Renal cortical epithelial cell (primary cell): ENCODE measurements at places on chromosomes 2 and 18. TPM values are rescaled to one million over a fixed set of nuclear protein-coding genes. Genes with fewer than 3 reads are reported as not detected.

DNA sequence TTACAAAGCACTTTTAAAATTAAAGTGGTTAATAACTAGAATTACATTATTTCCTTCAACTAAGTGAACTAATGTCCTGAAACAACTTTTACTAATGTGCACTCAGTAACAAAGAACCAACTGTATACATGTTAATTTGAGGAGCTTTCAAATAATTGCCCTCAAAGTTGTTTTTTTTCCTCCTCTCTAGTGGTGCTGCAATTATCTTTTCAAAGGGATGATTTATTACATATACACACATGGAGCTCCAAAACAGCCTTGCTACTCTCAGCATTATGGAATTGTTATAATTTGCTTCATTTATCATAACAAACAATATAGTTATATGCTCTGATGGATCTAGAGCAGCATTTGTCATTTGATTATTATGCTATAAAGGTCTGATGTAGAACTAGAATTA, 246.3 kb upstream of the RASGRP3 start:
- no peak for DNase-seq

- peak; percentile 85 for DNase-seq
Measured at GRCh38 chr18:43662657-43663056, 385.4 kb upstream of the SYT4 start.

- no peak for DNase-seq
Measured at GRCh38 chr2:199144546-199144945, 313.2 kb downstream of the SATB2 start.

- DNase-seq, result no peak
Measured at GRCh38 chr2:187174582-187174981, 273.5 kb downstream of the CALCRL start.

DNA sequence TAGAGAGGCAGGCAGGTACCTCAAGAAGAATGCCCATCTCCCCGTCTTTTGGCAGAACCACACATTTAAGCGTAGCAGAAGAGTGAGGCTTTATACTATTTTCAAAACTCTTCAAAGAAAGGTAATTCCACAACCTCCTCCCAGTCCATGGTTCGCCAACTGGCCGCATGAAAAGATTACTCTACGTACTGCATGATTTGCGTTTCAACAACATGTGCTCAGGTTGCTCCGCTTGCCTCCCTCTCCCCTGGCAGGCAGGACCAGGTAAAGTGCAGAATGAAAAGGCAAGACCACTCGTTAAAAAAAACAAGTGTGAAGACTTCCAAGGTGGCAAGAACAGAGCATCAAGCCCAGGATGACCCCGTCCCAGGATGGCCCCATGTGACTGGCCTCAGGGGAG, 143.7 kb downstream of the SP3 start:
- DNase-seq, result no peak

- no peak for DNase-seq
Measured at GRCh38 chr2:205770577-205770976, 88.3 kb downstream of the NRP2 start.

DNA sequence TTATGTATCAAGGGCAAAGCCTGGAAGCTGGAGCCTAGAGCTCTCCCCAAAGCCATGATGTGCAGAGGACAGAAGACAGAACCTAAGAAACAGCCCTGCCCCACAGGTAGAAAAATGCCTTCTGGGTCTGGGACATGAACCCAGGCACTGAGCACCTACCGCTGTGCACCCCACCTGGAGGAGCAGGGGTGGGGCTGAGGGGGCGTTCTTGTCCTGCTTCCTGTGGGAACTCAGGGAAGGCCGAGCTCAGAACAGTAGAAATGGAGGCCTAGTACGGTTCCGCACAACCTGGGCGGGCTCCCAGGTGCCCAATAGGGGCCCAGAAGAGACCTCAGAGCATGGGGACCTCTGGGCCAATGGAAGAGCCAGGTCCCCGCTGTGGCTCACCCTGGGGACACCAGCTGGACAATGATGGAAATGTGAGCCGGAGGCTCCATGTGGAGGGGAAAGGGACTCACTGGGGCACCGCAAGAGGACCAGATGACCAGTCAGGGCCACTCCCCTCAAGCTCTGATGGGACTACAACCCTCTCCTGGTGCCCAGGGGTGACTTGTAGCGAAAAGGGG, 3.2 kb downstream of the CRACDL start:
- DNase-seq, result no peak

DNA sequence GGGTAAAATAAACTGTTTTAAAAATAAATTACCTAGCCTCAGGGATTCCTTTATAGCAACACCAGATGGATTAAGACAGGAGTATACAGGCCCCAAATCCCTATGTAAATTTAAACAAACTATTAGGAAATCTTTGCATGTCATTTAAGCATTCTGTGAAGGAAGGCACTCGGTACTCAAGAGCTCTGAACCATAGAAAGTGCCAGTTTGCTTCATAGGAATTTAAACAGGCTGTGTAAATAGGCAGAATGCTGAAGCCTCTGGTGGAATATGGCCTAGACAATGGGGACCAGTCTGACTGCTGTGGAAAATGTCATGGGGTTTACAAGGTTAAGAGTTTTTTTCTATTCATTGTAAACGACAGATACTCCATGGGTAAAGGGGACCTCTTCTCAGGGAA, 377.4 kb downstream of the DLGAP1 start:
- DNase-seq, result no peak

DNA sequence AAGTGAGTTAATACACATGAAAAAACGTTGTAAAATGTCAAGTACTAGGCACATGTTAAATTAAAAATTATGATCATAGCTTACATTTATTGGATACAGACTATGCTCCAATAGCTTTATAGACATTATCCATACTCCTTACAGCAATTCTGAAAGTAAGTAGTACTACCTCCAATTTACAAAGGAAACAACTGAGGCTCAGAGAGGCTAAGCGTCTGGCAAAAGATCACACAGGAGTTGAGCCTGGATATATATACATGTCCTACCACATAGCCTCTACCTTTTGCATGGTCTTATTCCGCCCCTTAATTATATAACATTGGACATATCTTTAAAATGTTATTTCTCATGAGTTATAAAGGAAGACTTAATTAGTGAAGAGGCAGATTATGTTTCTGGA, 127.3 kb downstream of the CSRNP3 start:
- DNase-seq, result no peak

DNA sequence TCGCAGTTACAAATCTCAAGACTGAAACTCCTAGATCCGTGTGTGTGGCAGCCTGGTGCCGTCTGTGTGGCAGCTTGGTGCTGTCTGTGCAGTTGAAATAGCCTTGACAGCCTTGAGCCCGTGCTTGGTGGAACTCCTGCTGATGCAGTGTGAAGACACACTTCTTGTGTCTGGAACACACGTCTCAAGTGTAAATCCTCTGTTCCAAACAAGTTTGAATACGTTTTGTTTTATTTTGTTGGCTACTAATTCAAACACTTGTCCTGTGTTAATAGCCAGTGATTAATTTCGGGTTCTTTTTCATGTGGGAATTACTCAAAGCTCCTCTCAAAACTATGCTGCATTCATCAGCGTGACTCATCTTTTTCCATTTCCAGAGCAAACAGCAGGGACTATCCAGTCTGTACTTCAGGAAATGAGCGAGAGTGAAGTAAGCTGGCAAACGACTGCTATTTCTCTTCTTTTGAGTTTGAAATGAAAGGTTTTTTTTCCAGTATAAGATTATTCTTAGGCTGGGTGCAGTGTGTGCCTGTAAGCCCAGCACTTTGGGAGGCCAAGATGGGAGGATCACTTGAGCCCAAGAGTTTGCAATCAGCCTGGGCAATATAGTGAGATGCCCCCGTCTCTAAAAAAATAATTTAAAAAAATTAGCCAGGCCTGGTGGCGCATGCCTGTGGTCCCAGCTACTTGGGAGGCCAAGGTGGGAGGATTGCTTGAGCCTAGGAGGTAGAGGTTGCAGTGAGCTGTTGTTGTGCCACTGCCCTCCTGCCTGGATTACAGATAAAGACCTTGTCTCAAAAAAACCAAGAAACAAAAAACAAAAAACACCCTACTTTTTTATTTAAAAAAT, 152.9 kb downstream of the SPP2 start:
- DNase-seq, result peak; percentile 100

GRCh38 chr18:59779979-59780378, 82.8 kb upstream of the CCBE1 start:
- DNase-seq, result peak; percentile 87

DNA sequence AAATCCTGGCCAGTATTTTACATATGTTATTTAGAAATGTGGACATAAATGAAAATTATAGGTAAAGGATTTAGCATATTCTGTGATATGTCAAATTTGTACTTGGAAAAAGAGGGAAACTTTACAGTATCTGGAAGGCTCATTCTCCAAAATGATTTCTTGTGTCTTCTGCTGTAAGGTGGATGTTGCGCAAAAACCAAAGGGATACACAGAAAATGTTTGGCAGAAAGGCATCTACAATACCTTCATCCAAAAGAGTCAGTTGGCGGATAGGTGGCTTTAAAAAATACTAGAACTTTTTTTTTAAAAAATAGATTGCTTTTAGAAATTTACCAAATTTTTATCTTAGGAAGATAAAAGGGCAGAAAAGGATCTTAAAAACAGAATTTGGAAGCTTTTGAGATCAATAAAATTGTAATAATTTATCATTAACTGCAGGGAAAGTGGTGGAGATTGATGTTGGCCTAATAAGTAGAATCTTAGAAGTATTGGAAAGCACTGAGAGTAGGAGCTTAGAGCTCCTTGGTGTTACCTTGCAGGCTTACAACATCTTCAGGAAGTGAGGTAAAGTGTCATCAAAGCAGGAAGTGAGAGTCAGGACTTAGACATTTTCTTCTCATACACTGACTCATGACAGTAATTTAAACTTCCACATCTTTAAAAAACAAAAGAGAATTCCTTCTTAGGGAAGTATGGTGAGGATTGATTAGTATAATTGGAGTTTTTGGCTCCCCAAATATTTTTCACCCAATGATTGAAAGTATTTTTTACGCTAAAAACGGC, 2.1 kb downstream of the NABP1 start:
- peak; percentile 93 for DNase-seq

The TUBB8B gene
- total RNA-seq, result not detected in 2 replicates

The MYCN gene
- total RNA-seq, result not detected in 2 replicates

The IL36B gene
- not detected in 2 replicates for total RNA-seq

The XIRP2 gene
- not detected in 2 replicates for total RNA-seq

The HOXD8 gene
- total RNA-seq, result 13.4 and 41.9 TPM in 2 replicates
